Hippocampal formation (tissue), 2 donors: ENCODE measurements at places on chromosomes 12 and 14.

GRCh38 chr12:98149691-98150210 is 365.6 kb upstream of the TMPO start:
- DNase-seq = no peak

- DNase-seq = no peak
Measured at GRCh38 chr12:97274386-97274785, 188.2 kb upstream of the RMST start.

- DNase-seq = no peak
Measured at GRCh38 chr14:74350211-74350927, 2.1 kb downstream of the VRTN start.

DNA sequence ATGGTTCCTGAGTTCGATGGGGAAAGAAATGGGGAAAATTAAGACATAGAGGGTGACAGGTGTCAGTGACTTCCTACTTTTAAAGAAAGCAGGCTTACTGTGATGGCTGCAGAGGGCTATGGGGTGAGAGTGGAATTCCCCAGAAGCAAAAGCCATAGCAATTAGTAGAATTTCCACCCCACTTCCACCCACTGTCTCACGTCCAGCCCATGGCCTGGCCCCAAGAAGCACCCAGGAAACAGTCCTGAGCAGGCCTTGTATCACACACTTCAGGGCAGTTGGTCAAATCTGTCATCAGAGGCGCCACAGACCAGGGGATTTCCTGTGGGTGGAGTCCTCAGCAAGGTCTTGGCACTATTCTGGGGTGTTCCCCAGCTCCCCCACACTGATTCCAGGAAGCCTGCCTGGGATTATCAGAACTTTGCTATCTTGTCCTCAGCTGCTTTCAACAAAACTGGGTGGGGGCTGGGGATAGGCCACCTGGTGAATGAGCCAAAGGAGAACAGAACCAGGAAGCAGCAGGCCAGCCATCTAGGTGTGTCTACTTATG is 120.1 kb upstream of the CCND2 start:
- DNase-seq = no peak

GRCh38 chr14:70901269-70901668 is 6.0 kb upstream of the PCNX1 start:
- no peak for DNase-seq

DNA sequence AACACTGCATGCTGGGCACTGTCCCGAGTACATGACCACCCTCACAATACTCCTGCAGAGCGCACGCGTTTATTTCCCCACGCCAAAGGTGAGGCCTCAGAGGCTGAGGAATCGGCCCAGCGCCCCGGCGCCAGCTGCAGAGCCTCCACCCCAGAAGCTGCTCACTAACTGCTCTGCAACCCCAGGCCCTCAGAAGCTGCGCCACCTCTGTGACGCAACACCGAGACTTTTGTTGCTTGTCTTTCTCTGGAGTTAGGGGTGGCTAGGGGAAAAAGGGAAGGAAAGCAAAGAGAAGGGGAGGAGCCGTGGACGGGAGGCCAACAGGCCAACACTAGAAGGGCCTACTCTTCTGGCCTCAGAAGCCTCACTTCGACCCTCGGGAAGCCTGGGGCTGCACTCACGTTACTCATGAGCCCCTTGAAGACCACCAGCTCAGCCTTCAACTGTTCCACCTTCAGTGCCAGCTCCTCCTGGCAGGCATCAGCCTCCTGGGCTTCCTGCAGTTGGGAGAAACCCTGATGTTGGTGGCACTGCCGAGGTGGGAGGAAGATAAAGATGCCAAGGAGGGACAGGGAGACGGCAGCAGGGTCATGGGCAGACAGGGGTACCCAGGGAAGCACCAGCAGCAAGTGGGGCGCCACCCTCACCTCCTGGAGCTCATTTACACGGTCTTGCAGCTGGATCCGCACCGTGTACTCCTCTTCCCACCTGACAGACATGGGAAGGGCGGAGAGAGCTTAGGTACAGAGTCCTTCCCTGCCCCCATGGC is 5.4 kb downstream of the IFFO1 start:
- no peak for DNase-seq

DNA sequence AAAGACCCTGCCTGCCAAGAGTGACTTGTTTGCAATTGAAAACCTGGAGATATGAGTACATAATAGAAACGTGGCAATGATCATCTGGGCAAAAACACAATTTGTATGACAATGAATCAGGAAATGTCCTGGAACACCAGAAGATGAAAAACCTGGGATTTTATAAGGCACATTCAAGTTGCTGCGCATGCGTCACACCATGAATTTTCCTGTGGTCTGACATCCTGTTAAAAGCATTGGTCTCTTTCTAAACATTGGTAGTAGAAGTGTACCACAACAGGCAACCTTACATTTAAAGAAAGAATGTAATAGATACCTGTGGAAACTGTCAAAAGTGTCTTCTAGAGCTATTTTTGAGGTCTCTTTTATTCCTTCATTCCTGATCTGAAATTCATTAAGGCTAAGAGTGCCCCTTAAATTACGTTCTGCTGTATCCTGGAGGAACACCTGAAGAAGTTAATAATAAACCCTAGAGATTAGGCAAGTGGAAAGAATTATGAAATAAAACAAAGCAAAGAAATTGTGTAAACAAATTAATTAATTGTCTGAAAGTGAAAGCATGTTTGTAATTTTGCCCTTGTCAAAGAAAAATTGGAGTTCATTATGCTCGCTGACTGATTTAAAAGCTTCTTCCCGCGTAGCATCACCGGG is 676.5 kb downstream of the DIO2 start:
- DNase-seq = no peak

DNA sequence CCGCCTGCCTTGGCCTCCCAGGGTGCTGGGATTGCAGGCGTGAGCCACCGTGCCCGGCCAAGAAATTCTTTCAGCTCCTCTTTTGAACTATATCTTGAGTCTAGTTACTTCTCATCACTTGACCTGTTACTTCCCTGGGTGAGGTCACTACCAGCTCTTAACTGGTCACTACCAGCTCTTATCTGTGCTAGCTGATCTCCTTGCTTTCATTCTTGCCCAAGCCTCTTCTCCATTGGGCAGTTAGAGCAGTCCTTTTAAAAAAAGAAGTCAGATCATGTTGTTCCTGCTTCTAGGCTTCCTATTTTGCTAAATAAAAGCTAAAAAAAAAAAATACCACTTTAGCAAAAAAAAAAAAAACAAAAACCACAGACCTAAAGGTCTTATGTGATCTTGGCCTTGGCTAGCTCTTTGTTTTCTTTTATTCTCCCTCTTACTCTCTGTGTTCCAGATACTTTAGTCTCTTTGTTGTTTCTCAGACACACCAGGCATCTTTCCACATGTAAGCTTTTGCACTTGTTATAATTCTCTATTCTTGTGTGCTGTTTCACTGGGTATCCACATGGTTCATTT is 63.5 kb downstream of the RAD51B start:
- no peak for DNase-seq

- no peak for DNase-seq
Measured at GRCh38 chr12:40697566-40698259, 5.5 kb downstream of the CNTN1 start.

DNA sequence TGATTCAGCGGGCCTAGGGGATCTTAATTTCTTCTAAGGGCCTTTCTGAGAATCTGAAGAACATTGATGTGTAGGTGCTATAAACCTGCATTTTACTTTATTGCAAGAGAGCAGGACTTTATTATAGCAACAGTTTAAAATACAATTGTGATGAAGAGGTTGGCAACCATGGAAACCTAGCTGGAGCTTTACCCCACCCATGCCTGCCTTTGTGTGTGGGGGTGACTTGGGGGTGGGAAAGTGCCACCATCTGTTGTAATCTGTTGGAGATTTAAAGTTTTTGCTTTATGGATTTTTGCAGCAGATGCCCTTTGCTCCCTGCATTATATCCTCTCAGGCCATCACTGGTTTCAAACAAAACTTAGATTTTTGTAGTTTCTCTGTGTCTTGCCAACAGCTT is 64.6 kb downstream of the ATG14 start:
- peak; percentile 12 for DNase-seq

- DNase-seq = no peak
Measured at GRCh38 chr14:80933282-80933681, 8.3 kb downstream of the CEP128 start.

DNA sequence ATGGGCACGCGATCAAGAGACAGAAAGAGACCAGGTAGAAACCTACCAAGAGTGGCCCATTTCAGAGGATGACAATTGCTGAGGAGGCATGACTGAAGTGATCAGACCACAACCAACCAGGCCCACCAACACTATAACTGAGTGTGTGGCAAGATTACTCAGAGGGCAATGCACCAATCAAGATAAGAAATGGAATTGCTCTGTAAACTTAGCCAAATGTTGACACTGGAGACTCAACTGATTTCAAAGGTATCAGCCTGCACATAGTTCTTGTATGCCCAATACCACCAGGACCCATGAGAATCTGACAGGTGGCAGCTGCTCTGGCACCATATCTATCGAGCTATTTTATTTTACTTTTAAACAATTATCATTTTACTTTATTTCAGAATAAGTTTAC is 128.9 kb downstream of the FOXN3 start:
- DNase-seq = no peak

GRCh38 chr12:130053651-130054069 is 108.6 kb upstream of the FZD10 start:
- DNase-seq = no peak
